Lower lobe of right lung (tissue), 2 donors: ENCODE measurements at places on chromosomes 1 and 21. TPM values are rescaled to one million over a fixed set of nuclear protein-coding genes. Genes with fewer than 3 reads are reported as not detected.

- no peak overlapping the region for H3K4me3 ChIP-seq
- DNase-seq = no peak
- H3K27ac ChIP-seq = no peak overlapping the region
- no peaks in the 10 kb centered on the region for H3K27me3 ChIP-seq
Measured at GRCh38 chr21:28833182-28833581, 159.5 kb downstream of the LTN1 start.

DNA sequence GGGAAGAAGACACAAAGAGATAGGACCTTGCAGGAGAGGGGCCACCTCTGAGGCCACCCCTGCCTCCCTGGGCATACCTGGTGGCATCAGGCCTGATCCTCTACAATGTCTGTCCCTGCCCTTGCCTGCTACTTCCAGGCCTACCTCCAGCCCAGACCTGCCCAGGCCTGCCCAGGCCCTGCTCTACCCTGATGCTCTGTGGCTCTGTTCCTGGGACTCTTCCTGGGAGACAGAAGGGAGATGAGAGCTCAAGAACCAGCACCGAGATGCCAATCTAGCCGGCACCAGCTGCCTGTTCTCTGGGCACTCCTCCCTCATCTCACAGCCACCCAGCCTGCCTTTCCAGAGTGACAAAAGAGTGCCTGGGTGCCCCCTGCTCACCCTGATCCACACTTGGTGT lies 2.7 kb downstream of the CELF3 start:
- H3K27me3 ChIP-seq = peaks cover 22% of the 10 kb centered on the region
- no peak overlapping the region for H3K4me3 ChIP-seq
- DNase-seq = no peak
- H3K36me3 ChIP-seq = no peaks in the 10 kb centered on the region

DNA sequence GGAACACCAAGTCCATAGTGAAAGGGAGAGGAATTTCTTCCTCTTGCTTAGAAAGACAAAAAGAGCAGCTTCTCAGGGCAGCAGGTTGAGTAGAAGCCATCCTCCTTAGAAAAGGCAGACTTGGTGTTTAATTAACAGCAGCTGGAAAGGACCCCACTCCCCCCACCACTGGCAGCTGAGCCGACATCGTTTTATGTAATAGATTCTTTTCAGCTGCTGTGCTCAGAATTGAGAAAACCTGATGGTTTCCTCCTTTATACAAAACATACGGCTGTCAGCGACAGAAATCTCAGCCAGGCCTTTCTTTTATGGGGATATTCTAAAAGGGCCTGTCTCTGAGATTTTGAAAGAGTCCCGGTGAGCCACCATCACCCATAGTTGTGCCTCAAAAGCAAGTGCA lies 49.9 kb downstream of the MAN1C1 start:
- H3K4me3 ChIP-seq = no peak overlapping the region
- H3K4me1 ChIP-seq = peaks cover 8% of the 10 kb centered on the region
- no peaks in the 10 kb centered on the region for H3K36me3 ChIP-seq

DNA sequence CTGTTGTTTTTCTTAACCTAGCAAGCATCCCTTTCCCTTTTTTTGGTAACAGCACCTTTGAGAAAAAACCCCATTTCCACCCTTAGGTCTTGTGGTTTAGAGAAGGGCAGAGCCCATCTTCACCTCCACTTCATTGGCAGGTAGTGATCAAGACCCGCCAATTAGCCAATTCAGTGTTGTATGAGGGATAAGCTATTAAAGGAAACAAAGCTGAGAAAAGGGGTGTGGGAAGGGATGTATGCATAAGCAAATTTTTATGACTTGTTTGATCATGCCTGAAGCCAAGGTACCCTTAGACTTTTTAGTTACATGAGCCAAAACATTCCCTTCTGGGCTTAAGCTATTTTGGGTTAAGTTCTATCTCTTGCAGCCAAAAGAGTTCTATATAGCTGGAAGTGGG lies 3.6 kb upstream of the ZNF697 start:
- H3K27me3 ChIP-seq = no peaks in the 10 kb centered on the region
- no peak for DNase-seq
- no peak overlapping the region for H3K27ac ChIP-seq
- H3K4me3 ChIP-seq = no peak overlapping the region
- peaks cover 12% of the 10 kb centered on the region for H3K4me1 ChIP-seq

- H3K36me3 ChIP-seq = no peaks in the 10 kb centered on the region
- H3K27ac ChIP-seq = no peak overlapping the region
- H3K4me3 ChIP-seq = no peak overlapping the region
Measured at GRCh38 chr1:5637171-5637570, 355.1 kb downstream of the NPHP4 start.

DNA sequence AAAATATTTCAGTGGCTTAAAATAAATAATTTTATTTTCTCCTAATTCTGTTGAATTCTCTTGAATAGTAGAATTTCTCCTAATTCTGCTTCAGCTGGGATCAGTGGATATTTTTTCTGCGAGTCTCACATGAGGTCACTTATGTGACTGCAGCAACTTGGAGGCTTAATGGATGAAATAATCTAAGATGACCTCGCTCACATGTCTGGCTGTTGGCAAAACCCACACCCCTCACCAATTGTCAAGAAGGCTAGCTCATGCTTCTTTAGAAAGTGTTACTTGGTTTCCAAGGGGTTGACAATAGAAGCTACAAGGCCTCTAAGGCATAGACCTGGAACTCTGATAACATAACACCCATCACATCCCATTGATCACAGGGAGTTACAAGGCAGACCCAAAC lies 156.9 kb upstream of the DPYD start:
- no peak overlapping the region for H3K27ac ChIP-seq
- H3K4me3 ChIP-seq = no peak overlapping the region
- H3K27me3 ChIP-seq = no peaks in the 10 kb centered on the region
- no peak for DNase-seq

DNA sequence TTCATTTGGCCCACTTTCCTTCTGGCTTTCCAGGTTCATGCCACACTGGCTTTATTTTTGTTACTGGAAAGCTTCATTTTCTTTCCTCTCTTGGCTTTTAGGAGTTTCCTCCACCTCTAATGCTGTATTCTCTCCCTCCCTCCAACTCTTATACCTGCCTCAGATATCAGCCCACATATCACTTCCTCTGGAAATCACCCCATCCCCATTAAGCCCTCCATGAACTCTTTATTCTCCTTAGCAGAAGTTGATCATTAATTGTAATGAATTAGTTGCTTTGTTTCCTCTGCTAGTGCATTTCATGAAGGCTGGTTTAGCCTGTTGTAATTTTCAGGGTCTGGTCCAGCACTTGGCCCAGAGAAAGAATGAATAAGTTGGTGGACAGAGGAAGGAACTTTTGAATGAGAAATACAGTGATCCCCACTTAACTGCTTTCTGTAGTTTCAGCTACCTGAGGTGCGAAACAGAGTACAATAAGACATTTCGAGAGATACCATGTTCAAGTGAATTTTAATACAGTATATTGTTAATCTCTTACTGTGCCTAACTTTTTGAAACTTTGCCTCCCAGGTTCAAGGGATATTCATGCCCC lies 1.7 kb downstream of the SOAT1 start:
- peak overlapping the region; percentile 67 for H3K4me3 ChIP-seq
- peak overlapping the region; percentile 88 for H3K27ac ChIP-seq
- H3K36me3 ChIP-seq = no peaks in the 10 kb centered on the region
- no peak for DNase-seq
- H3K27me3 ChIP-seq = no peaks in the 10 kb centered on the region
- peaks cover 44% of the 10 kb centered on the region for H3K4me1 ChIP-seq

The TCP10L gene
- total RNA-seq = 0.71 TPM

The SPRR1B gene
- total RNA-seq = not detected

The IFNLR1 gene
- 11.7 TPM for total RNA-seq

The NBPF4 gene
- not detected for total RNA-seq
